ENCODE measurements at places on chromosomes 12 and 14.

DNA sequence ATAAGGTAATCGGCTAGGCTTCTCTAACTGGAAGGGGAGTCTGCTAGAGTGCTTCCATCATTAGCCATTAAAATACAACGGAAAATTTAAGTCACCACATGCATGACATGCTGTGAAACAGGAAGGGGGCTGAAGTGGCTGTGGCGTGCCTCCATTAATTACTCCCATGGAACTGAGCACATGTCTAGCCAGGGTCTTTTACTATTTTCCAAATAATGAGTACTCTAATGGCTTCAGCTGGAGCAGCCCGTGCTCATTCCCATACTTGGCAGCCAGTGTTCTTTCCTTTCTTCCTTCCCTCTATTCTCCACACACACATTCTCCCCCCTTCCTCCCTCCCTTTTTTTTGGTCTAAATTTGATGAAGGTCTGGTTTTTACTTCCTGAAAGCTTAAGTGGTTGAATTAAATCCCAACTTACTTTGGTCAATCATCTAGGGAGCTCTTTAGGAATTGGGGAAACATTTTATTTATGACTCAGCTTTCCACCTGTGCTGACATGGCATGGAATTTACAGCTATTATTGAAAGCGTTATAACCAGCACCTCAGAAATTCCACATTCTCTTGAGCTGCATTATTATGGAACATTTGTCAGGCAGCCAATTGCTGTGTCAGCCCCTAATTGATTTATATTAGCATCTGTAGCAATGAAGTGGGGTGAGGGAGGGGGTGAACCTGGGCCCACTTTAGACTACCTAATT lies 72.3 kb downstream of the LRIG3 start:
- no peak for DNase-seq

- no peak for DNase-seq
Observed at GRCh38 chr12:3920351-3921150, 47.4 kb upstream of the PARP11 start.

- no peak for DNase-seq
Observed at GRCh38 chr14:37122288-37122687, 50.1 kb downstream of the SLC25A21 start.

DNA sequence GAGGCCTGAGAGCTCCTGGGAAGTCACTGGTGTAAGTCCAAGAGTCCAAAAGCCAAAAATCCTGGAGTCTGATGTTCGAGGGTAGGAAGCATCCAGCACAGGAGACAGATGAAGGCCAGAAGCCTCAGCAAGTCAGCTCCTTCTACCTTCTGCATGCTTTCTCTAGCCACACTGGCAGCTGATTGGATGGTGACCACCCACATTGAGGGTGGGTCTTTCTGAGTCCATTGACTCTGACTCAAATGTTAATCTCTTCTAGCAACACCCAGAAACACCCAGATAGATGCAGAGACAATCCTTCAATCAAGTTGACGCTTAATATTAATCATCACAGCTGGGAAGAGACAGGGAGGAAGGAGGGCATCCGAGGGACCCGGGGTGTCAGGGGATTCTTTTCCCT lies 305.8 kb downstream of the AACS start:
- DNase-seq = no peak

DNA sequence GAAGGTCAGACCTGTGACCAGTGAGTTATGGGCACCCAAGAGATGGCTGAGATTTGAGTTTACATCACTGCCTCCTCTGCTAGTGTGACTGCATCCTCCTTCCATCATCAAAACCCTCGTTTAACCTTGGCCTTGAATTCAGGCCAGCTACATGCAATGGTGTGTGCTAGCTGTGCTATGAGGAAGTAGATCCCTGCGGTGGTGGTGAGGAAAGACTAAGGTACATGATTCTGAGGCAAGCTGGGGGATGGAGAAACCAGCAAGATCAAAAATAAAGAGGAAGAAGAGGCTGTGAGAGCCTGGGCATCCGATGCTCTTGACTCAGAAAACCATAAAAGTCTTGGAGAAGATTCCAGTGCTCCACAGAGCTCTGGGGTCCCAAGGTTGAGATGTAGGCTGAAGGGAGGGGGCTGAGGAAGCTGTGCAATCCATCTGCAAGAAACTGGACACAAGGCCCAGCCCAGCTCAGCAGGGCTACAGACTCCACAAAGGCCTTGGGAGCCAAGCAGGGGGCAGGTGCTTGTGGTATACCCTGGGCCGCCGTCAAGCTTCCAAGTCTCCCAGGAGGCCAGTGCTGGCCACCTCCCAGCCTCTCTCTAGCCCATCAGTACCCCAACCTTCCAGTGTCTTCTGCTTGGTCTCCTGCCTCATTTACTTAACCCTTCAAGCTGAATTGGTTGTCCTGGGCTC lies 774.8 kb downstream of the VRK1 start:
- DNase-seq = no peak

DNA sequence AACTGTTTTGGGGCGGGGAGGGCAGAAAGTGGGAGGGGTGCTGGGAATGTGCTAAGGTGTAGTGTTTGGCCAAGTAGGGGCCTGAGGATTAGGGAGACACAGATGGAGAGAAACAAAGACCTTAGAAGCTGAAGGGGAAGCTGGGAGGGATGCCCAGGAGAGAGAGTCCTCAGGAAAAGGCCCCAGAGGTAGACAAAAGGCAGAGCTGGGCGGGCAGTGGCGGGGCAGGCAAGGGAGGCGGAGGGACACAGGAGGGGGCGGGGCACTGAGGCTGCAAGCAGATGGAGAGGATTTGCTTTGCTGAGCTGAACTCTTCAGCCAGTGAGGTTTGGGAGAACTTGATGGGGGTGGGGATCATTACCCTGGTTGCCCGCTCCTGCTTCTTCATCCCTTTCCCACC lies 2.8 kb downstream of the PTMS start:
- DNase-seq = no peak

DNA sequence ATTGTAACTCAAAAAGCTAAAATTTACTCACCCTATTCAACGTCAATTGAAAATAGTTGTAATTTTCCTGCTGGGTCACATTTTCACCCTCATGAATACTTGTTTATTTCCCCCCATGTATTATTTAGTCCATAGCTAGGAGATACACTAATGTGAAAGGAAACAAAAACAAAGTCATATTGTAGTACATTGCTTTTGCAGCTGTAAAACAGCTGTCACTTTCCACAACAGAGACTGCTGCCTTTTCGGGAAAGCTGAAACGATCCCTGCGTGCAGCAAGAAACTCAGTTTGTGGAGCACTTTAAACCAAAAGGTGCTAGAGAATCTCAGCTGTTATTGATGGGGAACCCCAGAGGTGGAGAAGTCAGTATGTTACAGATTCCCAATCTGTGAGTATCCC lies 4.3 kb downstream of the RACGAP1 start:
- DNase-seq = no peak

GRCh38 chr12:49017891-49018260 lies 700 bp downstream of the PRKAG1 start:
- DNase-seq = no peak

DNA sequence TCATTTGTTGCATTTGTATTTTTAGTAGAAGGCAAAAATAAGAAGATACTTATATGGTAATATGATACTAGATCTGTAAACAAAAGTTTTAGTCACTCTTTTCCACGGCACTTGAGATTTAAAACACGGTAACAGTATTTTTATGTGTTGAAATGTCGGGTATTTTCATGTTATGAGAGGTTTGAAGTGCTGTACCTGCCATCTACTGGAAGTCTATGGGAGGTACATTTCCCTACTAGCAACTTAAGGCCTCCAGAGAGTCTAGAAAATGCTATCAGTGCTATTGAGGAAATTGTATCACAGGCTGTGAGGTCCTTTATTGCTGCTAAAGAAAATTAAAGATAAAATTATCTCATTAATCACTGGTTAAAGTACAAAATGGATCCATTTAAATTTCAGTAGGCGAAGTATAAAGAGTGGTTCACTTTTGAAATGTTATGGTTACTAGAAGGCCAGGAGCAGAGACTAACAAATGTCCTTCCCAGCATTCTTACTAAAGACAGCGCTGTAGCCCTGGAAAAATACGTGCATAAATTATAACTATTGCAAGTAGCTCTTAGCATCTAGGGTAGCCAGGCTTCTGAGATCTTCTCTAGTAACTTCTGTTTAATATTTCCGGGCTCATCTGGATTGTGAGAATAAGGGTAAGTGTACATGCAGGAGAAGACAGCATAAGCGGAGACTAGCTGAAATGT lies 77.6 kb upstream of the PRKD1 start:
- no peak for DNase-seq

DNA sequence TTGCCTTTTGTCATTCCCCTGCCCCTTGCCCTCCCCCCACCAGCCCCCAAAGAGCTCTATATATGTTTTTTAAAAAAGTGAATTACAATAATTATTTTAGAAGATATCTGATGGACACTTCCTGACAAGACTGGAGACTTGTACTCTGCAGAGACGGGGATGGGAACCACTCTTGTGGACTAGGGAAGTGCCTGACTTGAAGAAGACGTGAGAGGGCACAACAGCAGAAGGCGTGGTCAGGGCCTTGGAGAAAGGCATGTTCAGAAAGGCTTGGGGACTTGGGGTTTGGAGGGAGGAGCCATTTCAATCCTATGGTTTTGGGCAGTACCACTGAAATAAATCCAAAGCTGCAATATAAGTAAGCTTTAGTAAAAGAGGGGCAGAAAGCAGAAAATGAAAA lies 154.7 kb downstream of the APAF1 start:
- DNase-seq = no peak

DNA sequence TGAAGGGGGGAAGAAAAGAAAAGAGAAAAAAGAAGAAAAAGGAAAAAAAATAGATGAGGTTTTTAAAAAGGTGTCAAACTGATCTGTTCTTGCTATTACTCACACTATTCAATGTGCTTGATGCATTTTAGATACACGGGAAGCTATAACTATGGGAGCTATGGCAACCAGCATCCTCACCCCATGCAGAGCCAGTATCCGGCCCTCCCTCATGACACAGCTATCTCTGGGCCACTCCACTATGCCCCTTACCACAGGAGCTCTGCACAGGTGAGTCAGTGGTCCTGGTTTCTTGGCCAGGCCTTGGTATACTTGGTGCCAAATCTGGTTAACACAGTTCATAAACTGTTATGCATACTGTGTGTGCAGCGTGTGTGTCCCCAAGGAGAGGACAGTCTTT lies 24.0 kb upstream of the RIC8B start:
- no peak for DNase-seq

GRCh38 chr14:81176241-81176640 lies 44.5 kb downstream of the GTF2A1 start:
- DNase-seq = no peak

DNA sequence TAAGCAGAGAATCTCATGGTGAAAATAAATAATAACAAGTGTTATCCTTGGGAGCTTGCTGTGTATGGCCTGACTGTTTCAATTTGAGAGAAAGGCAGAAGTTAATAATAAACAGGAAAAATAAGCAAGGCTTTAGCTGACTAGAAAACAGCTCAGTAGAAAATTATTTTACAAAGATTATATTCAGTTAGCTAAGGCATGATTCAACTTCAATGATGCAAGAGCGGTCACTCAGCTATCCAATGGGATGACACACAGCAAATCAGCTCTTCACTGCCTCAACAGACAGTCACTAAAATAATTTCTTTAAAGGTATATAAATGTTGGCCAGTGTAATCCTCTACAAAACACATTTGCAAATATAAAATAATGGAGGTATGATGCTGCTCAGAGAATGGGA lies 18.6 kb downstream of the GSTZ1 start:
- no peak for DNase-seq

DNA sequence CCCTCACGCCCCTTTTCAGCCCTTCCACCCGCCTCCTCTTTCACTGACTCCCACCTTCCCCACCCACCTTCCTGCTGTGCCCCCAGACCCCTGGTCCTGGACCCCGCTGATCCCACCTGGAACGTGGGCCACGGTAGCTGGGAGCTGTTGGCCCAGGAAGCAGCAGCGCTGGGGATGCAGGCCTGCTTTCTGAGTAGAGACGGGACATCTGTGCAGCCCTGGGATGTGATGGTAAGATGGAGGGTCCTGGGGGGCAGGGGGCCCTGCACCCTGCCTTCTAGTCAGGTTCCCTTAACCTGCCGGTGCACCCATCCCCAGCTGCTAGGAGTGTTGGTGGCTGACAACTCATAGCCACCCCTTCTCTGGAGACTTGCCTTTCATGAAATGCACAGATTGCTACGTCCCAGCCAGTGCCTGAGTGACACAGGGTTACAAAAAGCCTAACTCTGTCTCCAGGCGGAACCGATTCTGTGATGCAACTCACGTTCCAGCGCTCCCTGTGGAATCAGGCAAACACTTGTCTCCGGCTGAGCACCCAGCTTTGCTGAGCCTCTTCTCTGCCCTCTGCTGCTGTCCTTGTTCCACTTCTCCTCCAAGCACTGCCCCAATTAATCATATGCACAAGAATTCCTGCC lies 15.0 kb upstream of the OAS2 start:
- no peak for DNase-seq

GRCh38 chr12:111826316-111826715 lies 15.7 kb upstream of the MAPKAPK5 start:
- DNase-seq = no peak

DNA sequence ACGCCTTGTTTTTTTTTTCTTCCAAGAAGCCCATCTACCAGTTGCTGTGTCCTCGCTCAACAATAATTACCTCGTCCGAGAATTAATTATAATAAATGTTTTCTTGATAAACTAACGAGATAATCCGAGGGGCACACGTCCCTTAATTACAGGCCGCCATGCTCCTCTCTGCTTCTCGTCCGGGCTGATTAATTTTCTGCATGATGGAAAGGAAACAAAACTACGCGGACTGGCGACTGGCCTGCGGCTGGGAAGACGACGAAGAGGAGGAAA lies 2.2 kb downstream of the OTX2 start:
- no peak for DNase-seq

- DNase-seq = no peak
Observed at GRCh38 chr12:17371491-17372215, 718.3 kb downstream of the RERGL start.

DNA sequence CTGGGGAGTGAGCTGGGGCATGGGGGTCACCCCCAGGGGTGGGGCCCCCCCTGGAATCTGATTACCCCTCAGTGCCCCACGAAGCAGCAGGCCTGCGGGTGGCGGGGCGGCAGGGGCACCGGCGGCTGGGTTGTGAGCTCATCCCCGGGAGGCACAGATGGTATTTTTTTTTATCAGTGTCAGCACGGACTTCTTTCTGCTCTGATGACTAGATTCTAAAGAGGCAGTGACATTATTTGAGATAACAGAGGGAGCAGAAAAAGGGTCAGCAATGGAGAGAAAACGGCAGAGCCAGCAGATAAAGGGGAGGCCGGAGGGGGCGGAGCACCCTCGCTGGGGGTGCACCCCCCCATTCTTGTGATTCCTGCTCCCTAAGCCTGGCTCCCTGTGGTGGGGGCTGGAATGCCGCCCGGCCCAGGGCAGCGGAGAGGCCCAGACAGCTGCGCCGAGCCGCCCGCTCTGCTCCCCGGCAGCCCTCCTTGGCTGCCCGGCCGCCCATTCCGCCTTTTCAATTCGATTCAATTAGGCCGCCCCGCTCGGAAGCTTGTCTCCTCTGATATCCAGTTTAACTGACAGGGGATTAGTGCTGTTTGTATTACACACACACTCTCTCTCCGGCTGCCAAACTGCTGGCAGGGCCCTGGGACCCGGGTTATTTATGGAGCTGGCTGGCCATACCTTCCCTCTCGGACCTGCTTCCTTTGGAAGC lies 32.9 kb downstream of the MVK start:
- DNase-seq = no peak

GRCh38 chr12:90069711-90070110 lies 361.1 kb upstream of the ATP2B1 start:
- no peak for DNase-seq

GRCh38 chr14:34356264-34356654 lies 105.8 kb downstream of the SPTSSA start:
- no peak for DNase-seq

GRCh38 chr12:119113496-119113986 lies 65.2 kb upstream of the HSPB8 start:
- DNase-seq = no peak
